Upper lobe of right lung (tissue), 1 donor: ENCODE measurements at places on chromosomes 2 and 18. TPM values are rescaled to one million over a fixed set of nuclear protein-coding genes. Genes with fewer than 3 reads are reported as not detected.

Gene BOLA3
- 19.5 TPM for total RNA-seq

DNA sequence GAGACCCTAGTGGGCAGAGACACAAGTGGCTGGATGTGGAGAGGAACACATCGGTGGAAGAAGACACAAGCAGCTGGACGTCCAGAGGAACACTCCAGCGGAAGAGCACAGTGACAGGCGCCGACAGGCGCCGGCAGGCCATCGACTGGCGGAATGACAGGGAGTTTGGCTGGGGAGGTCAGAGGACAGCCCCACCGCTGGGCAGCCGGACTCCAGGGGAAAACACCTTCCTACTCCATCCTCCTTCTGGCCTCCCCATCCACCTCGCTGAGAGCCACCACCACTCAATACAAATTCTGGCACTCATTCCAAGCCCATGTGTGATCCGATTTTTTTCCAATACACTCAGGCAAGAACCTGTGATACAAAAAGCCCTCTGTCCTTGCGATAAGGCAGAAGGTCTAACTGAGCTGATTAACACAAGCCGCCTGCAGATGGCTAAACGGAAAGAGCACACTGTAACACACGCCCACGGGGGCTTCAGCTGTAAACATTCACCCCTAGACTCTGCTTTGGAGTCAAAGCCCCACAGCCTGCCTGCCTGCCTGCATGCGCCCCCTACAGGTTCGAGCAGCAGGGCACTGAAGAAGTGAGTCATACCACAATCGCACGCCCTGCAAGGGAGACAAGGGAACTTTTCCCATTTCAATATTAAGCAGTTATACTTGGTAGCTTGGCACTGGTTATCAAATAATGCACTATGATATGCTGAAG, 50.2 kb upstream of the LRP1B start:
- DNase-seq: no peak

Gene CD8A
- total RNA-seq: 7.4 TPM

DNA sequence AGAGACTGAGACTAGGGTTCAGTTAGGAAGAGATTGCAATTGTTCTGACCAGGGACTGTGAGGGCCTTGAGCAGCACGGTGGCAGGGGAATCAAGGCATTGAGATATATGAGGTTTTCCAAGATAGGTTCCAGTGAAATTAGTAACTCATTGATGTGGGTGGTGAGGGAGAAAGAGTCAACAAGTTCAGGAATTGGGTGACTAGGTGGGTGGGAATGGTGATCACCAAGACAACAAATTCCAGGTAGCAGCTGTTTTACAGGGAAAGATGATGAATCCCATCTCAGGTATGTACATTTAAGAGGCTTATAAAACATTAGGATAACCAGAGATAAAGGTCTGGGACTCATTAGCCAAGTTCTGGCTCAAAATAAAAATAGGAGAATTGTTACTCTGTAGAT, 251.5 kb upstream of the MGAT5 start:
- no peak for DNase-seq

GRCh38 chr18:25976554-25976953, 113.9 kb downstream of the SS18 start:
- no peak for DNase-seq

Gene RAB6C
- total RNA-seq: not detected

DNA sequence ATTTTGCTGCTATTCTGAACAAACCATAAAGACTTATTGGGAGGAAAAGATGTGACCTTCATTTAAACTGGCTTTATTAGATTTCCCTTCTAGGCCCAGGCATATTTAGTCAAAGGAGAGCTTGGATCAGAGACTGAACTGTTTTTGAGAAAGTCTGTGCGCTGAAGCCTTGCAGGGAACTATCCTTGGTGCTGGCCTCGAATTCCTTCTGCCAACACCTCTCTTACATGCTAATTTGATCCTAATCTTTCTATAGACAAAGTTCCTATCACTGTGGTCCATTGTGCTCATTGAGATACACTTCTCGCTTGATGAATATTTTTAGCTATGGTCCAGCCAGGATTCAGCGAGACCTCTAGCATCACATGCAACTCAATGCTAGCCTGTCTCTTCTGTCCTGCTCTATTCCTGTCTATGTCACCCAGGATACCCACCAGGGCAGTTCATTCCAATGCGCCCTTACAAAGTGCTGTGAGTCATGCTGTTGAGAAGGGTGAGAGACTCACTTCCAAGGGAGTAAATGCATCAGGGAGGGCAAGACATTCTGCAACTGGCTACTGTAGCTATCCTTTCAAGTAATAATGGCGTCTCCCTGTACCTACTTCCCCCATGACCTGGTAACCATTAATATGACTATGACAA, 356.7 kb upstream of the LYPD1 start:
- DNase-seq: no peak

- no peak for DNase-seq
Observed at GRCh38 chr2:145731467-145731866, 1211.5 kb upstream of the ZEB2 start.

Gene ERFE
- not detected for total RNA-seq

GRCh38 chr2:3037196-3038194, 340.1 kb downstream of the EIPR1 start:
- no peak for DNase-seq

DNA sequence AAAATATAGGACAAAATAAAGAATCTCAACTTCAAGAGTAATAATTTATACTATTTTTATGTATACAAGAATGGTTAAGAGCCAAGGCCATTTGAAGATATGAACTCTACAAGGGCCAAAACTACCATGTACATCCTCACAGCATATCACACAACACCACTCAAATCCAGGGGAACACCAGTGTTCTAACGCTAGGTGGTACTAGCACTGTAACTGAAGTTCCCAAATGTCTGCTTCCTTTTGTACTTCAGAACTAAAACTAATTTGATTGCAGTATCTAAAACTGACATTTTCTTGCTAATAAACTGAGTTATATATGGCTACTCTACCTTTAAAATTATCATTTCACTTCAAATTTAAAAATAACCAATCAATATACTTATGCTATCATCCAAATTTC, 47.0 kb downstream of the REV1 start:
- no peak for DNase-seq

DNA sequence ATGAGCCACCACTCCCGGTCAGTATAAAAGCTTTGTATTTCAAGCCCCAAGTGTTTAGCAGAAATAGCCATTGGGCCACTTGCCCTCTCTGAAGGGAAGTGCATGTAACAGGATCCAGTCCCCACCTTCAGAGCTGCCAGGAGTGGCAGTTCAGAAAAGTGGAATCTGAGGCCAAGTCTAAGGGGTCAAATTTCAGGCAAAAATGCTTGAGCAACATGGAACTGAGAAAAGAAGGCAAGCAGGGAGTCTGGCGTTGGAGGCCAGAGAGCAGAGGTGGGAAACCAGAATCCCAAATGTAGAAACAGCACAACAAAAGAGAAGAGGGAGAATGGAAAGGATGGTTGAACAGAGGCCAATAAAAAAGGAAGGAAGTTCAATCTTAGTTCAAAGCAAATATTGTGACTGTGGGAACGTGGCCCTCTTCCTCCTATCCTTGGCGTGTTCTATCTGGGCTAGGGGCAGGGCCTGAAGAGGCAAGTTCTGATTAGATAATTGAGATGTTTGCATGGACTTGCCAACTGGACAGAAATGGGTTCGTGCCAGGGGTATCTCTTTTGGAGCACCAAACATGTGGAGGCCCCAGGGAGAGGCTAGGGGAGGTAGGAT, 102.2 kb downstream of the AP1S3 start:
- no peak for DNase-seq

DNA sequence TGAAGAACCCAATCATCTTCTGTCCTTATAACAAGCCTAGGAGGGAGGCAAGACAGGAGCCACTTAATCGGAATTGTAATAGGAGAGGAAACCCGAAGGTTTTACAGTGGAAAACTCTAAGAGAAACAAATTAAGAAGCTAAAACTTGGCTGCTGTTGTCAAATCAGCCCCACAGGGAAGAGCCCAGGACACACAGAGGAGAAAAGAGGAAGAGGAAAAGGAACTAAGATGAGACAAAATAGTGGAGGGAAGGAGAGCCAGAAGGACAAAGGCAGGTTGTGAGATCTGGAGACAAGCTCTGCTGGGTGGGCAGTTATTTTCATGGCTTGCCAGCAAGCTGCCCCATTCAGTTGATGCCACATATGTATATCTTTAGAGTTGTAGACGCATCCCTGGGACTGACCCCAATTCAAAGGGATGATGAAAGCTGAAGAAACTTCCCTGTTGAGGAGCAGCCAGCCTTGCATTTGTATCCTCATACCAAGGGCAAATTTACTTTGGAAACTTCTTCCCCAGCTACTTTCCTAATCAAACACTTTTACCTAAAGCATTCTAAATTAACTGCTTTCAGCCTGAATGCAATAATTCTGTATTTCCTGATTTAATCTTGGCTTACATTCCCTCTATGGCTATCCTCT, 499.8 kb upstream of the MEIS1 start:
- DNase-seq: no peak

GRCh38 chr18:32629981-32630700, 142.7 kb downstream of the KLHL14 start:
- DNase-seq: no peak

Gene CCT4
- 88.2 TPM for total RNA-seq

DNA sequence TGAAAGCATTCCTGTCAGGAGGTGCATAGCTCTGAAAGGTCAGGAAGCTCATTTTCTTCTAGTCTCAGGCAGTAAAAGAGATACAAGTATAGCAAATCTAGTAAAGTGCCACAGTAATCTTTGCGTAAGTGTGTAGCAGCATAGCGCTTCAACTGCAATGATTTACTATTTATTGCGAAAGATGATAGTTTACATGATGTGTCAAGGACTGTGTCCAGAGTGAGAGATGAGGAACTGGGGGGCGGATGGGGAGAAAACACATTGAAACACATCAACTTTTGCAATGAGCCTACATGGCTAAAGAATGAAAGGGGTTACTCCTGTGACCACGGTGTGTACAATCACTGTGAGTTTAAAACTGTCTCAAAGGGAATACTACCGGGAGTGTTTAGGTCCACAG, 644.4 kb downstream of the GALR1 start:
- no peak for DNase-seq

DNA sequence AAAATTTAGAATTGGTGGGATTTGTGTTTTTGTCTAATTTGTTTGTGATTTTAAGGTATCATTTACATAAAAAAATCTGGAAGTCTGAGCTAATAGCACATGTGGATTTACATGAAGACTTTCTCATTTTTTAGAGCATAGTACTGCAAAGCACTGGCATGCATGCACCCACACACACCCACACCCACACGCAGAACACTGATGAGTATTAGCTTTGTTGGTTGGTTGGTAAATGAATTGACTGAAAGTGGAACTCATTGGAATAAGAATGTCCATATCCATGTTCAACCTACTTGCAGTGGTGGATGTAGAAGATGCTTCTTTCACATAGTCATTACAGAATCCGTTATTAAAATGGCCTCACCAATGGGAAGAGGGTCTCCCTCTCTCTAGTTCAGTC, 475.8 kb downstream of the PLCL1 start:
- no peak for DNase-seq

DNA sequence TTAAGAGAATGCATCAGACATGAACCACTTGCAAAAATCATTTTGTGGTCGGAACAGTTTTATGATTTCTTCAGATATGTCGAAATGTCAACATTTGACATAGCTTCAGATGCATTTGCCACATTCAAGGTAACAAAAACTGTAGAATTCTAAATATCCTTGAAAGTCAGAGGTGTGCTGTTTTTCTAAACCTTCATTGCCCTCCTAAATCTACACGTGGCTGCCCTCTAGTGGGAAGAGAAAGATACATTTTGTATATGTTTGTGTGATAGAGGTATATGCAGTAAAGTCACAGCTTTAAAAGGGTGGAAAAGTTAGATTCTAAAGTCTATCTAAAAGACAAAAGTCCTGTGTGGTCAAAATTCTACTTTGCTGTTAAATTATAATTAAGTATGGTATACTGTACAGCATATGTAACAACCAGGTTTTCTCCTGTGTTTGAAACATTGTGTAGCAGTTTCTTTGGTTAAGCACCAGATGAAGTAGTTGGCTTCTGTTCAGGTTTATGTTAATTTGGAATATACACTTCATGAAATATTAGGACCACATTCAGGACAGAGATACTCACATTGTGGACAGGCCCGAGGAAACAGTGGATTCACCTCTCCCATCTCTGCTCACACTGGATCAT, 65.9 kb upstream of the ITM2C start:
- no peak for DNase-seq

DNA sequence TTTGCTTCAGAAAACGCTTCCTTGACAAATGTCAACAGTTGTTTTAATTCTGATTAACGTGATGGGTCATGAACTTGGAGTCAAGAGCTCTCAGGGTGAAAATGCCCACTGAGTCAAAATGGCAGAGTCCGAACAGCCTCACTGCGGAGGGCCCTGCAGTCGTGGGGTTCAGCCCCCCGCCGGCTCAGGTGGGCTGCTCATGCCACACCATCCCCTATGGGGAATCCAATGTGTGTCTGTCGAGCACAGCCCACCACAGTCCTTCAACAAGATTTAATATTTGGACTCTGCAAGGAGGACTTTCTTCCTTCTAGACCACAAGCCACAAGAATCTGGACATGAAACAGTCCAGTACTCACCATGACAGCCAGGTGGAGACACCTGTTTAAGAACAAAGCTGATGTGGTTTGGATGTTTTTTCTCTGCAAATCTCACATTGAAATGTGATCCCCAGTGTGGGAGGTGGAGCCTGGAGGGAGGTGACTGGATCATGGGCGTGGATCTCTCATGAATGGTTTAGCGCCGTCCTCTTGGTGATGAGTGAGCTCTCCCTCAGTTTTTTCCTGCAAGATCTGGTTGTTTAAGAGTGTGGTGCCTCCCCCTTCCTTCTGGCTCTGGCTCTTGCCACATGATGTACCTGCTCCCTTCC, 201.0 kb downstream of the NDUFA10 start:
- peak; percentile 31 for DNase-seq
